ENCODE measurements at places on chromosomes 7 and 10.

GRCh38 chr10:18397906-18398305 lies 253.5 kb downstream of the NSUN6 start:
- DNase-seq, result no peak

GRCh38 chr10:100349672-100350071 lies 2.6 kb downstream of the SCD start:
- no peak for DNase-seq

GRCh38 chr7:39501358-39501757 lies 64.8 kb upstream of the YAE1 start:
- no peak for DNase-seq

DNA sequence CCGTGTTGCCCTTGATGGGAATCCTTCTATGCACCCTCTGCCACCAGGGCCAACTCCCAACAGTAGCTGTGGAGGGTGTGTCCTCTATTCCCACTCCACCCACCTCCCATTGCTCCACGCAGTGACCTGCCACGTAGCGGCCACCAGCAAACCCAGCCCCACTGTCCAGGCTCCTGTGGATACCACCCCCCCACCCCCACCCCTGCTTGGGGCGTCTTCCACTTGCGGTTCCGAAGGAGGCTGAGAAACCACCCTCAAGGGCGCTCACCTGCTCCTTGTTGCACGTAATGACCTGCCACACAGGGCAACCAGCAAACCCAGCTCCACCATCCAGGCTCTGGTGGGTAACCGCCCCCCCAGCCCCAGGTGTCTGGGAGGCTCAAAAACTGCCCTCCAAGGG lies 72.0 kb downstream of the DIP2C start:
- no peak for DNase-seq

- no peak for DNase-seq
Observed at GRCh38 chr10:132570771-132571649, 33.4 kb downstream of the INPP5A start.

DNA sequence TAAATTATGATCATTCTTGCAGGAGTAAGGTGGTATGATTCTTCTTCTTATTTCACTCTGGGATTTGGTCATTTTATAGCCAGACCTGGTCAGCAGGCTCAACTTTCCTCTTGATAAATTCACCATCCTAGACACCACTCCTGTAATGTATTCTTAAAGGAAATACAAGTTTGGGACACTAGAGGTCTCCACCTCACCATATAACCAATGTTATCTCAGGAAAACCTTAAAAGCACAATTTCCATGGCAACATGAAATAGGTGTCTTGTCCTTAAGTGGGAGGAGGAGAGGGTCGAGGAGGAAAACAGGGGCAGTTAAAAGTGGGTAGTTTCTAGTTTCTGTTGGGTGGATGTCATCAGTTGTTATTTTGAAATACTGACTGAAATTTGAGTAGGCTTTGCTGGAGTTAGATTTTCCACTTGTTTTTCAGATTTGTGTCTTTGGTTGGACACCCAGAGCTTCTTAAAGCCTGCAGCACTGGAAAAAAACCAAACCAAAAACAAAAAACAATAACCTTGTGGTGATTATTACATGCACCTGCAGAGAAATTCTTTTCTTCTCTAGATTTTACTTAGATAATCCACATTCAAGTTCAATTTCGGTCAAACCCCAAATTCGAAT lies 163.1 kb downstream of the PRKCQ start:
- peak; percentile 57 for DNase-seq

GRCh38 chr7:6476596-6477317 lies 29.0 kb upstream of the DAGLB start:
- DNase-seq, result no peak

DNA sequence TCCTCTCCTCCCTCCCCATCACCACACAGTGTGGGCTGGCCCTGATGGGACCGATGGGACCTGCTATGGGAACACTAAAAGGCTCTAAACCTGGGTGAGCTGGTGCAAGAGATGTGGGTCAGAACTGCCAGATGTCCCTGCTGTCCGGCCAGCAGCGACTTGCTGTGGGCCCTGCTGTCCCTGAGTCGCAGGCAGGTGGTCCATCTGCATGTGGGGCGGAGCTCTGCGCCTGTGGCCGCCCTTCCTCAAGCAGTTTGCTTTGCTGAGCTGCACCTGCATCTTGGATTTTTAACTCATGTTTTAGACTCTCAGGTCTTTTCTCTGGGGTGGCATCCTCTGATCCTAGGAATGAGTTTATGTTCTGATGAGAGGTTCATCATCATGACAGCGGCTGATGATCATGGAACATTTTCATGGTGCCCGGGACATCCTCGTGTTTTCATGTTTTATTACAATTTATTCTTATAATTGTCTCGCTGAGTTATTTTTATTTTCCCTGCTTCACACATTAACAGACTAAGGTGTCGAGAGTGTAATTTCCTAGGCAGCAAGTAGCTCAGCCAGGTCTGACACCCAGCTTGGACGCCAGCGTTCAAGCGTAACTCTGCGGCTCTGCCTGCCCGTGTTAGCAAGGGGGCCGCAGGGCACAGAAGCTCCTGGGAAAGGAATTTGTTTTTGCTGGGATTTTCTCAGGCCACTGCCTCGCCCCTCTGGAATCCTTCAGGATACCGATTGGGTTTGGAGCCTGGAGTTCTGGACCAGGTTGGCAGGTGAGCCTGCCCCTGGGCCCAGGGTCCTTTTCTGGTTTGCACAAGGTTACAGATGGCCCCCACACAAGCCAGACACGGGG lies 615.2 kb upstream of the FOXK1 start:
- no peak for DNase-seq

DNA sequence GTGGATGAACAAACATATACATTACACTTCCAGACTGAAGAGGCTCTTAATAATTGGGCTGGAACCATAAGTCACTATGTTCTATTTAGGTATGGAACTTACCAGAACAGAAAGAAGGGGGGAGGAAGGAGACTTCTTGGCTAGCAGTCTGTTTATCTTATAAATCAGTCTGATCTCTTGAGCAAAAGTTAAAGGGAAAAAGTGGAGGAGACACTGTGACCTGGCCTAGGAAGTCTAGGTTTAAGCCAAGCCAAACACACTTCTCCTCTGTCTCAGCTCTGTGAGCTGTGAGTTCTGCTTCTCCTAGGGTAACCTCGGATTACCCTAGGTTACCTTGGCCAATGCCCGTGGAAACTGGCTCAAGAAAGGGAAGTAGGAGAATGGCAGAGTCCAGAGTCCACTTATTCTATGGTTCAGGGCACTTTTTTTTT lies 95.2 kb downstream of the PFKFB3 start:
- peak; percentile 53 for DNase-seq

All from EH (cell line).